Fibroblast of skin of scalp (primary cell): ENCODE measurements at places on chromosomes 6 and 20.

DNA sequence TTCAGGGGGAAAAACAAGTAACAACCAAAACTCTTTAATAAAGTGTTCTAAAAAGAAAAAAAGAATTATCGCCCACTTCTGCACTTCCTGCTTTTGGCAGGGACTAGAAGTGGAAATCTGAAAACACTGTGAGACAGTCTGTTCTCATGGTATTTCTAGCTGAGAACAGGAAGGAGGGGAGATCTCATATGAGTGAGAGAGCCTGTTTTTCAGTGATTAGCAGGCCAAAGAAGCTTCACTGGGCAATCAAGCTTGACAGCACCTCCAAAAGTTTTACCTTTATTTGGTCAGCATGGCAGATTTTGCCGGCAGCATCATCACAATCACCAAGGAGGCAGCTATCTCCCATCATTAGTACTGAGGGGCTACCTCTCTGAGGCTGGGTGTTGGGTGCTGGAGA is 79.5 kb upstream of the ATXN1 start:
- no peak for DNase-seq

DNA sequence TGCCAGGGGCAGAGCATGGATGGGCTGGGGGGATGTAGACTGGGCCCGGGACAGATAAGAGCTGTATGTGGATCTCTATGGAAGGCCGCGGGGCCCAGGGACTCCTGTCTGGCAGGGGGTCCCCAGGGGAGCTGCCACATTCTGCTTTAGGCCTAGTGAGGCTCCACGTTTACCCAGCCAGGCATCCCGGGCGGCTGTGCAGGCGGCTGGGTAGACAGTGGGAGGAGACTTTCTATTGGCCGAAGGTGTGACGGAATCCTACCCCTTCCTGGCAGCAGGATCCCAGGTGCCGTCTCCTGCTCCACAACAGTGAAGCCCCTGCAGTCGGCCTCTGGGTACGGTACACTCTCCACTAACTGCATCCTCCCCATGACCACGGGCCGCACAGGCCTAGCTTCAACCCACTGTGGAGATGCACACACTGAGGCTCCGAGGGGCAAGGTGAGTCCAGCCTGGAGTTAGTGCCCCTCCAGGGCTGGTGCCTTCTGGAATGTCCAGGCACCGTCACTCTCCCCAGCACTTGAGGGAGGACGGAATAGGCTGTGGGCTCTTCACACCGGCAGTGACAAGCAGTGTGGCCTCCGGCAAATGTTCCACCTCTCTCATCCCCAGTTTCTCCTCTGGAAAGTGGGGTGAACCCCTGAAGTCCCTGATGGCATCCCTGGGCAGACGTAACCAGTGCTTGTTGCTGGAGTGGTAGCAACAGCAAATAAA is 36.8 kb upstream of the ZBP1 start:
- no peak for DNase-seq

- DNase-seq, result no peak
These were observed 44.0 kb upstream of the COL21A1 start for GRCh38 chr6:56291302-56291917.

- DNase-seq, result peak; percentile 93
These were observed 29.2 kb downstream of the SGK1 start for GRCh38 chr6:134288538-134289203.

- DNase-seq, result peak; percentile 73
These were observed 110.7 kb upstream of the PHACTR1 start for GRCh38 chr6:12605888-12606345.

DNA sequence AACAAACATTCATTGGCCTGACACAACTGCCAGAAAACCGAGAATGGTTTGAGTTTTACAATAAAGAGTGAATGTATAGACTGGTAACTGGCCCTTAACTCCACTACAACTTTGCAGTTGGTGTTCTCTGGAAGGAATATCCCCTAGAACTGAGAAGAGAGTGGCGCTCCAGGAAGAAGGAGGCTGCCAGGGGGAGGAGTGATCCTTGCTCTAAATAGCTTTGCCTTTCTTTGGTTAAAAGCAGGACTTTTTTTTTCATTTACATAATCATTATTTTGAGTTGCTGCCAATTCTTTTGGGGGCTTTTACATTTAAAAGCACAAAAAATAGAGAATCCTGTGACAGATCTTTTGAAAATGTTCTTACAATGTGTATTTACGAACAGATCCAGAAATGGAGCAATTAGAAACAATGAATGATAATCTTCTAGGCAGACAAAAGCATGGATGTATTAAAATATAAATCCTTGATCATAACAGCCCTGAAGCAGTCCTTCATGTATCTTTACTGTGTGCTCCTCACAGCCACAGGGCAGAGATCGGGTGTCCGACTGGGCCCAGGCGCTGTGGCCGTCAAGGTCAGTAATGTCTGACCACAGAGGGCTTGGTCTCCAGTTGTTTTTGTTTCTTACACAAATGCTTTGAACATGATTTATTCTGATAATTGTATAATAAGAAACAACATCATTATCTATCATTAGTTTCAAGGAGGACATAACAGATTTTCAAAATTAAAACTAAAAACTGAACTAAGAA is 612.2 kb downstream of the HDGFL1 start:
- DNase-seq, result no peak

- no peak for DNase-seq
These were observed 68.8 kb downstream of the AGPAT4 start for GRCh38 chr6:161204866-161205557.

- no peak for DNase-seq
These were observed 651 bp upstream of the TFAP2B start for GRCh38 chr6:50818020-50818419.
